ENCODE measurements at places on chromosomes 11 and 22. TPM values are rescaled to one million over a fixed set of nuclear protein-coding genes. Genes with fewer than 3 reads are reported as not detected.

ZNF74 gene
- polyA plus RNA-seq, result 21.7 TPM

DGAT2 gene
- 3.9 TPM for polyA plus RNA-seq

TMEM191C gene
- 2.0 TPM for polyA plus RNA-seq

GAB4 gene
- polyA plus RNA-seq, result not detected

HEPHL1 gene
- not detected for polyA plus RNA-seq

APOBEC3G gene
- polyA plus RNA-seq, result 6.5 TPM

OR4C16 gene
- not detected for polyA plus RNA-seq

GGTLC3 gene
- polyA plus RNA-seq, result not detected

GTPBP1 gene
- 42.3 TPM for polyA plus RNA-seq

FAM83F gene
- polyA plus RNA-seq, result 2.9 TPM

SLCO2B1 gene
- 10.4 TPM for polyA plus RNA-seq

APOBEC3H gene
- not detected for polyA plus RNA-seq

C11orf54 gene
- polyA plus RNA-seq, result 217 TPM

CNIH2 gene
- polyA plus RNA-seq, result 4.4 TPM

FOSL1 gene
- polyA plus RNA-seq, result not detected

HBB gene
- 133 TPM for polyA plus RNA-seq

SCUBE2 gene
- polyA plus RNA-seq, result 7.1 TPM

MOGAT2 gene
- 1.0 TPM for polyA plus RNA-seq

IGSF9B gene
- 6.3 TPM for polyA plus RNA-seq

USH1C gene
- polyA plus RNA-seq, result 100 TPM

ARHGAP42 gene
- 24.8 TPM for polyA plus RNA-seq

BRSK2 gene
- polyA plus RNA-seq, result 1.2 TPM

TMA7B gene
- not detected for polyA plus RNA-seq

TP53AIP1 gene
- polyA plus RNA-seq, result 1.1 TPM

NRXN2 gene
- polyA plus RNA-seq, result 17.8 TPM

RGL4 gene
- polyA plus RNA-seq, result 2.5 TPM

ADM2 gene
- 5.7 TPM for polyA plus RNA-seq

CCDC87 gene
- polyA plus RNA-seq, result 0.37 TPM

TRIM3 gene
- polyA plus RNA-seq, result 28.3 TPM

DAGLA gene
- 4.8 TPM for polyA plus RNA-seq

DERL3 gene
- polyA plus RNA-seq, result 6.3 TPM

DRICH1 gene
- polyA plus RNA-seq, result 2.3 TPM

IRAG1 gene
- 9.5 TPM for polyA plus RNA-seq

C11orf52 gene
- 10.9 TPM for polyA plus RNA-seq

CRYBB2 gene
- 0.52 TPM for polyA plus RNA-seq

All from renal pelvis (tissue), 12 donors.